ENCODE measurements at places on chromosomes 4 and X.

DNA sequence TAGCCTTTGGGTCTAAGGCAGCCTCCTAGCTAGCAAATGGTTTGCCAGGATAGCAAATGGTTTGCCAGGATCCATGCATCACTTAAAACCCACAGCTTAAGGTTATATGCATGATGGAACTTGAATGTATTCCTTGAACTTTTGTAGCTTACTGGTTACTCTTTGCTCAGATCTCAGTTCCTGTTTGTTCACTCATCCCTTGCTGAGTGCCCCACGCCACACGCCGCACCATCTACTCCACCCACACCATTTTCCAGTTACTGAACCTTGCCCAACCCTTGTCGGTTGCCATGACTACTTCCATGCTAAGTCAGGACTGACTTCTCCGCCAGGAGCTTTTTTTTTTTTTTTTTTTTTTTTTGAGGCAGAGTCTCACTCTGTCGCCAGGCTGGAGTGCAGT, 29.5 kb upstream of the XIAP start:
- DNase-seq = peak; percentile 65

GRCh38 chr4:7066493-7066892, 1.4 kb downstream of the GRPEL1 start:
- DNase-seq = no peak

DNA sequence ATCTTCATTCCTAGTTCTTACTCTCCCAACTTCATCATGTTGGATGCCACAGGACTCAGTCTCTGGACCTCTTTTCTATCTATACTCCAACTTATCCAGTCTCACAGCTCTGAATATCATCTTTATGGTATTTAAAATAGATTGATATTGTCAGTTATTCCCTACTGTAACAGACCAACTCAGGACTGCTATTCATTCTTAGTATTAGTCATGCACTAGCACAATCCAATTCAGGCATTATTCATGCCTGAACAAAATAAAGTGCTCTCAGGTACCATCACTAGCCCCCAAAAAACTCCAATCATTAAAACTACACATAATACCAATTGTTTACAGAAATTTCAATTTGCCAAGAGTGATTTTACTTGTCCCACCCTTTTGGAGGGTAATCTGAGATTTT, 37.7 kb downstream of the FRYL start:
- DNase-seq = no peak

DNA sequence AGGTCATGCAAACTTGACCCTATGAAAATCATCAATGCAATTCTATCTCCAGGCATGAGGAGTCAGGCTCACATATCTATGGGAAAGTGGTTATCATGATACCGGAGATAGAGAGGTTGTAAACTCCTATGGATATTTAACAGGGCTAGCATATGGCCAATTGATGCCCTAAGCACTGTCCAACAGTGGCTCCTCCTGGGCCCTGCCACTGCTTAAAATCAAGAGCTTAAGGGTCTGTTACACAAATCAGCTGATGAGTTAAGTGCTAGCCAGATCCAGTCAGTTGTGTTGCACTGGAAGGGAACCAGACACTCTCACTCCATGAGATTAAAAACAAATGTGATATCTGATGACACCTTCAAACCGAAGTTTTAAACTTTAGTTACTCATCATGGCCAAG, 337.6 kb downstream of the STIM2 start:
- DNase-seq = no peak

- DNase-seq = peak; percentile 59
Observed at GRCh38 chr4:100060765-100061416, 110.8 kb upstream of the H2AZ1 start.

GRCh38 chrX:76971393-76972376, 475.5 kb upstream of the FGF16 start:
- peak; percentile 30 for DNase-seq

DNA sequence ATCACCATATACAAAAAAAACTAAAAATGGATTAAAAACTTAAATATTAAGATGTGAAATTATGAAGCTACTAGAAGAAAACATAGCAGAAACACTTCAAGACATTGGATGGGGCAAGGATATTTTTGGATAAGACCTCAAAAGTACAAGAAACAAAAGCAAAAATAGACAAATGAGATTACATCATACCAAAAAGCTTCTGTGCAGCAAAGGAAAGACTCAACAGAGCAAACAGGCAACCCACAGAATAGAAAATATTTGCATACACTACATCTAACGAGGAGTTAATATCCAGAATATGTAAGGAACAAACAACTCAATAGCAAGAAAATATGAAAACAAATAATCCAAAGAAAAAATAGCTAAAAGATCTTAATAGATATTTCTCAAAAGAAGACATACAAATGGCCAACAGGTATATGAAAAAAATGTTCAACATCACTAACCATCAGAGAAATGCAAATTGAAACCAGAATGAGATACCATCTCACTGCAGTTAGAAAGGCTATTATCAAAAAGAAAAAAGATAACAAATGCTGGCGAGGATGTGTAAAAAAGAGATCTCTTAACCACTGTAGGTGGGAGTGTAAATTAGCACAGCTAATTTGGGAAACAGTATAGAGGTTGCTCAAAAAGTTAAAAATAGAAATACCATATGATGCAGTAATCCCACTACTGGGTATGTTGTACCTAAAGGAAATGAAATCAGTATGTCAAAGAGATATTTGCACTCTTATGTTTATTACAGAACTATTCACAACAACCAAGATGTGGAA, 17.8 kb upstream of the LRCH2 start:
- DNase-seq = peak; percentile 14

DNA sequence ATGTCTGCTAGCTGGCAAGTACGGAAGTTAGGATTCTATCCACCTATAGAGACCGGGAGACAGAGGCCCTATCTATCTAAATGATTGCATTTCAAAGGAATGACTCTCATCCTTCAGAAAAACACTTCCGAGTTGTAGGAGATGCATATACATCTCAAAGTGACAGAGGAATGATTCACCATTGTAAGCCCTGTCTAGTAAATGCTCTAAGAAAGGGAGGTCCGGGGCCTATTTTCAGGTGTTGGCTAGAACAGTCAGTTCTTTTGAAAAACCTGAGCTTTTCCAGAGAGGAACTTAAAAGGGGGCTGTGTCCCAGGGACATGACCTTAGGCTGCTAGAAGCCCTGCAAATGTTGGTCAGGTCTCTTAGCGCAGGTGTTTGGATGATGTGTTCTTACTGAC, 262.9 kb upstream of the IL1RAPL1 start:
- no peak for DNase-seq

- DNase-seq = peak; percentile 0
Observed at GRCh38 chrX:150050387-150050786, 112.1 kb upstream of the EOLA2 start.

DNA sequence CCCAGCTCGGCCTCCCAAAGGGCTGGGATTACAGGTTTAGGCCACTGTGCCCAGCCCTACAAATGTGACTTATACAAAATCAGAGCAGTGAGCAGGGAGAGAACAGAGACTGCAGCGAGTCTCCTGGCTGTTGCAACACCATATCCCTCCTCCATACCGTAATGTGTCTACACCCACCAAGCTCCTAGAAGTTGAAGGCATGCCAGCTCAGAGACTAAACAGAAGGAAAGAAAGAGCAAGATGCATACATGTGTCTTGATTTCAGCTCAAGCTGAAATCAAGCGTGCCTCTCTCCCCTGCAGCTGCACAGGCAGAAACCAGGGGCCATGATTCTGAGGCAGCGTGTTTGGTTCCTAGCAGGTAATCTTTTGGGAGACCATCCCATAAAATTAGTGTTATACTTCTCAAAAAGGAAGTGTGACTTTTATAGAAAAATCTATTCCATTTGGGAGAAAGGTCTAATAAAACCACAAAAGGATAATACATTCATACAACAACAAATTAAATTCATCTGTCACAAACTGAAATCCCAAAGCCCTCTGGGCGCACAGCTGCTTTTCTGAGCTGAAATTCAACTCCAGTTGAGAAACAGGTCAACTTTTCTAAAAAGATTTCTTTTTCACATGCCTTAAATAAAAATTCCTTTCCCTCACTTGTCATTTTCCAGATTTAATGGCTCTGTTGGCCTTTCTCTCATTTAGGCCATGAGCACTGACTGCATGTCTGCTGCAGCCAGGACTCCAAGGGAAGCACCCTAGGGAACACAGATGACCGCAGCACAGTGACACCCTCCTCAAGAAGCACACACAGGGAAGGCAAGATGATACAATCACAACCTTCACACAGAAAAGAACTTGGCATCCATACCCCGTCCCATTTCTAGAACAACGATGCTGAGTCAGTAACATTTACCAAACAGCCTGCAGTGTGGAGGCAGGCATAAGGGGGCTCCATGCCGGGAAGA, 34.4 kb downstream of the AFAP1 start:
- no peak for DNase-seq

GRCh38 chr4:15864651-15865566, 73.6 kb downstream of the FGFBP1 start:
- no peak for DNase-seq

DNA sequence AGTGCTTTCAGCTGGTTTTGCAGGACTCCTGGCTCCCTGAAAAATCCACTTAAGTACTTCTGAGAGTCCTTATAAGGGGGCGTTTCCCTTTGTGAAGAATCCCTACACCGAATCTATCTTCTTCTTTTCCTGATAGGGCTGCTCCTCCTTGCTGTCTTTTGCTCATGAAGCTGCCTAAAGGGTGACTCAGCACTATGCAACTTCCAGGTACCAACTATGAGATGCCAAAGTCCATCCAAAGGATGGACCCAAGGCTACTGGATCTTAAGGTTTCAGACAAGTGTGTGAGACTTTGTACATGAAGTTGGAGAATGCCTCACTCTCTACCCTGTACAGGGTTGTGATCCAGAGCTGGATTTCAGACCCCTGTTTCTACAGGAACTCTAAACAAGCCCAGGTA, 485.0 kb upstream of the FAT1 start:
- DNase-seq = no peak

- no peak for DNase-seq
Observed at GRCh38 chr4:61485056-61485455, 284.9 kb downstream of the ADGRL3 start.

GRCh38 chr4:74873545-74874301, 59.2 kb upstream of the PARM1 start:
- DNase-seq = peak; percentile 71

- DNase-seq = no peak
Observed at GRCh38 chr4:92483341-92483740, 179.6 kb downstream of the GRID2 start.

- no peak for DNase-seq
Observed at GRCh38 chr4:19300213-19300612, 951.5 kb upstream of the SLIT2 start.

- peak; percentile 48 for DNase-seq
Observed at GRCh38 chr4:26217961-26218676, 102.7 kb upstream of the RBPJ start.

DNA sequence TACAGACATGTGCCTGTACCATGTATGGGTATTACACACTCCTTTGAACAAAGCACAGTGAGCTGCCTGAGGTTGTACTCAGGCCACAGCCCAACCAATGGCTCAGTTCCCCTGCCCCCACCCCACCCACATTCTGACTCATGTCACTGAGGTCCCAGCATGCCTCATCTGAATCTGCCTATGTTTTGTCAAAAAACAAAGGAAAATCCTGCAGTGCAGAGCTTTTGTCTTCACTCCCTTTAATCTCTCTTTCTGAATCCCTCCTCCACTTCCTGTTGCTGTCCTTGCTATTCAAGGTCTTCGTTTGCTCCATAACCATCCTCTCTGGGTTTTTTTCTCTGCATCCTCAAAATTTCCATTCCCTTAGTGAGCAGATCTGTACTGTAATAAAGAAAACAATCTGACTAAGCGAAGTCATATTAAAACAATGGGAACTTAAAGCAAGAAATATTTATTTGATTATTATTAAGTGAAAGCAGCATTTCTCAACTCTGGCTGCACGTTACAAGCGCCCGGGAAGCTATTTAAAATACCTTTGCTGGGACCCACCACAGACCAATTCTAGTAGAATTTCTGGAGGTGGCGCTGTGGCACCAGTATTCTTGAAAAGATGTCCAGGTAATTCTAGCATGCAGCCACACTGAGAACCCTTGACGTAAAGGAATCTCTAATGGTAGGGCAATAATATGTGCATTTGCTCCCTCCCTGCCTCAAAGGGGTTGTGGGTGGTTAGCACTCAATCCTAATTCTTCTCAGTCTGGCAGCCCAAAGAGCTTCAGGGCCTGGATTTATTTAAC, 8.7 kb downstream of the GUCY2F start:
- DNase-seq = peak; percentile 26

GRCh38 chr4:21986307-21986706, 37.7 kb upstream of the KCNIP4 start:
- no peak for DNase-seq

DNA sequence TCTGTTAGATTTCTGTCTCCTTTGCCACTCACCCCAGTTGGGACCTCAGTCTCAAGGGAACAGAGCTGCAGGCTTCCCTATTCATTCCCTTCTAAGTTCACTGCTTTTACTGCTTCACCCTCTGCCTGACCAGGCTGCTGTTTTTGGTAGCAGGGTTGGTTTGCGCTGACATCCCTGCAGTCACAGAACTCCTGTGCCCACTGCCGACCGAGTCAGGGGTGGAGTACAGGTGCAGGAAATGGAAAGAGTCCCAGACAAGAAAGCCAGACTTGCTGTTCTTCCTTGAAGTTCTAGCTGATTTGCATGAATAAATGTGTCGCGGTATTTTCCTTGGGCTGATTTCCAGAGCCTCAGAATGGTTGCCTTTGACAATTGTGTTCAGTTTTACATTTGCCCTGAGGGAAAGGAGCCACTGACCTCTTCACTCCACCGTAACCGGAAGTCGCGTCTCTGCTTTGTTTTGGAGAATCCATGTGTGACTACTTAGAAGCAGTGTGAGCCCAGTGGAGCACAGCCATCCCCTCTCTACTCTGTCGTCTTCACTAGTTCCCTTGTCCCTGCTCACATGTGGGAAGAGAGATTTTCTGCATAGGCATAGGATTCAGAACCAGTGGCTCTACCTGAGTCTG, 84.8 kb downstream of the TNIP2 start:
- DNase-seq = no peak

- DNase-seq = no peak
Observed at GRCh38 chr4:110544594-110544993, 68.6 kb downstream of the ENPEP start.

- no peak for DNase-seq
Observed at GRCh38 chr4:15034071-15034764, 31.9 kb downstream of the CPEB2 start.

DNA sequence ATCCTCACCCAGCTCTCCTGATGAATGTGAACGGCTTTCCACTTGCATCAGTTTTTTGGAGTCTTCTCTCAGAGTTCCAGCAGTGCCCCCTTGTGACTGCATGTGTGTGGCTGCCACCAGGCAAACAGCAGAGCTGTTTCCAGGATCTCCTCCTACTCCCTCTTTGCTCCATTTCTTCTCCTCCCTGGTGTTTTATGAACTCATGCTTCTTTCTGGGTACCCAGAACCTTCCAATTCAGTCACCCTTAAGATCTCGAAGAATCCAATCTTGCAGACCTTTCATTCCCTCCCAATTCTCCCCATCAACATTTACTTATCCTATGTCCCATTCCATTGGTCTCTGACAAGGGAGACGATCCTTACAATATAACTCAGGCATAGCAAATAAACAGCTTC, 6.8 kb upstream of the TCEANC start:
- DNase-seq = peak; percentile 51

GRCh38 chrX:152025656-152026440, 51.4 kb upstream of the GABRE start:
- DNase-seq = no peak

- peak; percentile 18 for DNase-seq
Observed at GRCh38 chr4:67546004-67546356, 677 bp upstream of the CENPC start.

GRCh38 chr4:144666539-144667175, 20.7 kb downstream of the HHIP start:
- DNase-seq = no peak
